Right ventricle myocardium superior (tissue), 1 donor: ENCODE measurements at places on chromosomes 1 and 21.

DNA sequence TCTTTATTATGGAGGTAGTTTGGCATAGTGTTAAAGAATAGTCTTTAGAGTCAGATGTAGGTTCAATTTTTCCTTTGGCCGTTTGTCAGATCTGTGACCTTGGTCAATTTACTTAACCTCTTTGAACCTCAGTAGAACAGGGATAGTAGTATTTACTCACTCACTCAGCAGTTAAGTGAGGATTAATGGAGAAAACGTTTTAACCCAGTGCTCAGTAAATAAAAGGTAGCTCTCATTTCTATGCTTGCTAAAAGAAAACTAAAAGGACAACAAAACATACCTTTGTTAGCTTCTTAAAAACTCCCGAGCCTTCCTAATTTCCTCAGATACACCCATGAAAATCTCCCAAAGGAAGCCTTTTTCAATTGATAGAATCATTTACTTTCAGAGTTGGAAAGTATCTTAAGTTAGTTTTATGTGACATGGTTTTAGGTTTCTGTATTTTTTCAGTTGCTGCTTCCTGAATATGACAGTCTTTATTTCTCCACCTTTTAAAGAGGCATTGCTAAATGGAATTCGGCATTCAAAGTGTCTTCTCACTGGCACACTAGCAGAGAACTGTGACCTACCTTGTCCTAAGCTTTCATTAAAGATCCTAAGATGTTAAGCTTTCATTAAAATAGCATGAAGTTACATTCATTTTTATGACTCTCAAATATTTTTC is 7.8 kb downstream of the ABCD3 start:
- no peak for DNase-seq

- no peak for DNase-seq
Measured at GRCh38 chr1:214005708-214006107, 17.9 kb downstream of the PROX1 start.

DNA sequence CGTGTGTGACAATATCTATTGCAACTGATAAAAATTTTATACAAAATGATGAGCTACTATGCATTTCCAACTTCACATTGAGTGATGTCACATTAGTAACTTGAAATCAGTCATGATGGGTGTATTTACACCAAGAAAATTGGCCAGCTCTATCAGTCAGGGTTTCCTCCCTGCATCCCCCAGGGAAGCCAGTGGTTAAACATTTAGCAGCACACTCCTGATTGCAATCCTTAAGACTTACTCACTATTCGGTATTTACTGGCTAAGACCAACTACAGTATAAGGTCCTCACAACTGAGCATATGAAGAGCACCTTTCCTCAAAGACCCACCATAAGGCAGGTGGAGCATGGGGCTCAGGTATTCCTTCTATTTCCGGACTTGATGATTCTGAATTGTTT is 41.3 kb upstream of the PTGFRN start:
- DNase-seq: no peak

DNA sequence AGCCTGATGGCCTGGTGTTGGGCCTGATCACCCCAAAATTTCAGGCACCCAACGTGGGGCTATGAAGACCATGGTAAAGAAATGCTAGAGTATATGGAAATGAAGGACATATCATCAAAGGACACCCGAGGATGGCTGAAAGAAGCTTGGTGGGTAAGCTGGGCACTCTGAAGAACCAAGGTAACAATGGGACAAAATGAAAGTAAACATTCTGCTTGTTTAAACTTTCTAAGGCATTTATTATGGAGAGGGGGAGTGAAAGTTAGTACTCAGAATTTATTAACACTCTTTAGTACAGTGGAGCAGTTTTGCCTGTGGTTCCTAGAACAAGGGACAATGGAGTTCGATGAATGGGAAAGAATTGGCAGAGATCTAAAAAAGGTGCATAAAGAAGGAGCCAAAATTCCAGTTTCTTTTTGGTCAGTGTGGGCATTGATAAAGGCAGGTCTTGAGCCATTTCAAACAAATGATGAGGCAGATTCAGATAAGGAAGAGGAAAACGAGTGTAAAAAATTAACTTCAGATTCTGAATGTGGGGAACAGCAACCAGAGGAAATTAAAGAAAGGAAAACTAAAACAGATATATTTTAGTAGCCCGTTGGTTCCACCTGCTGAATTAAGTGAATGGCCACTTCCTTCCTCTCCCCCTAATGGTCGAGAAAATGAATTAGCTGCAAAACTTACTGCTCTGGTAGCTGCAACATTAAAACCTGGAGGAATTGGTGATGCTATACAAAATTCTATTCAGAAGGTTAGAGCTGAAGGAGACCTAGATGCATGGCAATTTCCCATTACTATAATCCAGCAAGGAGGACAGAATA is 8.4 kb upstream of the PM20D1 start:
- DNase-seq: no peak

GRCh38 chr1:160277330-160277729 is 7.6 kb downstream of the PEX19 start:
- no peak for DNase-seq

DNA sequence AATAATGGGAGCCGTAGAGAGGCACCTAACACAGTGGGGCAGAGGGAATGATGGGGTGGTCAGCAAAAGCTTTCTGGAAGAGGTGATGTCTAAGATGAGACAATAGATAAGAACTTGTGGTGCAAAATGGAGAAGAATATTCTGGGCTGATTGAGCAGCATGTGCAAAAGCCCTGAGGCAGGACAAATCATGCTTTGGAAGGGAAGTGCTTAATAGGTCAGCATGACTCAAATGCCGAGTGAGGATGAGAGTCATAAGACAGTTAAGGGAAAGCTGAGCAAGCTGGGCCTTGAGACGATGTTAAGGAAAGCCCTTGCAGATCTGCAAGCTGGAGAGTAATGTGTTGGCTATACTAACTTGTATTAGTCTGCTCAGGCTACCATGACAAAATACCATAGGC is 37.3 kb upstream of the ASB17 start:
- DNase-seq: no peak
